ENCODE measurements at places on chromosomes 5 and 9.

- no peak for DNase-seq
Measured at GRCh38 chr5:76608833-76609232, 14.4 kb downstream of the F2RL2 start.

GRCh38 chr9:14347406-14348122 lies 33.6 kb upstream of the NFIB start:
- no peak for DNase-seq

DNA sequence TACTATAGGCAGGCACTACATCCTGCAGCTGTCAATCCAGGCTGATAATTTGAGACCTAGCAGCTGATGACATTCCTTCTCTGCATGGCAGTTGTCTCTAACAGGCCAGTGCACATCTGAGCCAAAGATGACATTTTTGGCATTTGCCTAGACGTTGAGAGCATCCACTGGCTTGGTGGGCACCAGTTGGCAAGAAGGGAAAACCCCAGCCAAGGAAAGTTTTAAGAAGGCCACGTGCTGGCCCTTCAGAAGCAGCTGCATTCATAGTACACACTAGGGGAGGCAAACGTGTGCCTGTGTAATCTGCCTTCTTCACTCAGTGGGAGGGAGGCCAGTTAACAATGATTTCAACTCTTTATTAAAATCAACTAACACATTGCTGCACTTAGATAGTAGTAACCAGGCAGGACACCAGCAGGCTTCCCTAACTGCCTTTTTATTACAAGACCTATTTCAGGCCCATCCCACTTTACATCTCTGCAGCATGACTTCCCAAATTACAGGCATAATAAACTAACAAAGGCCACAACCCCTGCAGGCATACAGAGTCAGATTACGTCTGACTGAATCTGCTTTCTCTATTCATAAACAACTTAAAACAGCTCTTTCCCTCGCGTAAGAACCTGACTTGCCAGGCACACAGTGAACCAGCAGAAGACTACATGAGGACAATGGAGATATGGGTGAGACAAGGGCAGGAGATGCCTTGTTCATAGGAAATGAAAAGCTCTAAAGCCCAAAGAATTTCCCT lies 576.3 kb downstream of the PDE4D start:
- DNase-seq = no peak

DNA sequence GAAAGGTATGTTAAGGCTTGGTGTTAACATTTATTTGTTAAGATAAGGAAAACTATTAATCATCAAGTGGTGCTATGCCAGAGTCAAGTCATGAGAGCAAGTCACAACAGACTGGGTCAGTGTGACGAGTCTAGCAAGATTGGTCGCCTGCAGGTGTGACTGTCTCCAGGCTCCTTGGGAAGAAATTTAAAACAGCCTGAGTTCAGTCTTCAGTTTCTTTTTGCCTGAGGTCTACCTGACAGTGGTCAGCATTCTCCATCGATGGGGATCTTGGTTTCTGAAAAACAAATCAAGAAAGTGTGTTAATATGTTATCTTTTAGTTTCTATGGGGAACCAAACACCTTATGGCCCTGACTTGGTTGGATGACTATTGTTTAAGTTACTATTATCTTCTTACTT lies 56.3 kb downstream of the CETN3 start:
- DNase-seq = no peak

DNA sequence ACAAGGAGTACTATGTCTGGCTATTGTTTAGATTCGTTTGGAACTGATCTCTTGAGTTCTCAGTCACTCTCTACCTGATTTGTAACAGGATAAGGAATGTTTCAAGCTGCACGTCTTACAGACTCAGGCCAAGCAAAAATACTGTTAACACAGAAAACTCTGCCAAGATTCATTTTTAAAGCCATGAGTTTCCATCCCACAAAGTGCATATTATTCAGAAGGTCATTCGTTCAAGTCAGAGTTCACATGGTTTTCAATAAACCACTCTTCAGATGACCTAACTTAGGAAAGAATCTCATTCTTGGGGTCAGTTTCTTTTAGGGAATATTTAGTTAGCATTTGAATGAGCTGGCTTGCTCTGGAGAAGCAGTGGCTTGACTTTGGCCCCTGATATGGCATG lies 49.3 kb downstream of the F2R start:
- DNase-seq = no peak

DNA sequence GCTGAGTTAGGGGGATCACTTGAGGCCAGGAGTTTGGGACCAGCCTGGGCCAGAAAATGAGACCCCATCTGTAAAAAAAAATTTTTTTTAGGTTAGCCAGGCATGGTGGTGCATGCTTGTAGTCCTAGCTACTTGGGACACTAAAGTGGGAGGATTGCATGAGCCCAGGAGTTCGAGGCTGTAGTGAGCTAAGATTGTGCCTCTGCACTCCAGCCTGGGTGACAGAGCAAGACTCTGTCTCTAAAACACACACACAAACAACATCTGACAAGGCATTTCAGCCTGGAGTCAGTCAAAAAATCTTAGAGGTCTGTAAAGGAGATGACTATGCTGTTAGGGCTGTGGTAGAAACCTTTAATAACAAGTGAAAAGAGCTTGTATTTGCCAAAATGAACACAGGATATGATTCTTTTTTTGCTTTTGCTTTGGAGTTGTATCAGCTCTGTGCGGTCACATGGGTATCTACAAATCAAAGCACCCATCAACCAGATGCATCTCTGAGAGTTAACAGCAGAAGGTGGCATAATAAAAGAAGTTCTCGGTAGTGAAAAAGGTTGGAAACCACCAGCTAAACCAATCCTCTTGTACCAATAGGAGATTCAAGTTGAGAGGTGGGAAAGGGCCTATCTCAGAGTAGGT lies 3.6 kb upstream of the PSMD5 start:
- no peak for DNase-seq

GRCh38 chr5:124839371-124839998 lies 93.0 kb upstream of the ZNF608 start:
- DNase-seq = no peak

GRCh38 chr5:148922606-148923005 lies 96.2 kb downstream of the ADRB2 start:
- DNase-seq = no peak

DNA sequence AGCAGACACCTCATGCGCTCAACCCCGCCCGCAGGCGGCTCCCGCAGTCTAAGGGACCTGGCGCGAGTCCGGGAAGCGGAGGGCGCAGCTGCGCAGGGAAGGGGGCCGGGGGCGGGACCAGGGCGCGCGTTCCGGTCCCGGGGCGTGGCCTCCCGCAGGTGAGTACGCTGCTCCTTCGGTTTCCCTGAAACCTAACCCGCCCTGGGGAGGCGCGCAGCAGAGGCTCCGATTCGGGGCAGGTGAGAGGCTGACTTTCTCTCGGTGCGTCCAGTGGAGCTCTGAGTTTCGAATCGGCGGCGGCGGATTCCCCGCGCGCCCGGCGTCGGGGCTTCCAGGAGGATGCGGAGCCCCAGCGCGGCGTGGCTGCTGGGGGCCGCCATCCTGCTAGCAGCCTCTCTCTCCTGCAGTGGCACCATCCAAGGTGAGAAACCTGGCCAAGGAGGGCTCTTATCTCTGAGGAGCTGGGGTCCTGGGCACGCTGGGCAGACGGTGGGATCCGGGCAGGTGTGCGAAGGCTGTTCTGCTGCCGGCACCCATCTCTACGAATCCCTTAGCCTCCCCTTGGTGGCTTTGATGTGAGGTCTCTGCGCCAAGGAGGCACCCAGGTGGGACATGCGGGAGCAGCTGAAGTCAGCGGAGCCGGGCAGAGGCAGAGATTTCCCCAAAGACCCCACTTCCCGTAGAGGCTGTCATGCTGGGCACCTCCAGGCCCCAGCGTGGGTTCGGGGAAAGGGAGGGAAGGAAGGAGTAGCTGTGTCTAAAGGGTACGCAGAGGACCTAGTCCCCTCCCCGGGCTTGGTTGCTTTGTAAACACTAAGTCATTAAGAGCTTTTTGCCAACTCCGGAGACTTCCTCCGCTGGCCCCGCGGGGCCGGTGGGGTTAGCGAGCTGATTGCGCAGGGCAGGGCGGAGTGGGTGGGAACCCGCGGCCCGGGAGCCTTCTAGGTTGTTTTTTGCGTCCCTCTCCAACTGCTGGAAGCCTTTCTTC lies at the start of gene F2RL1:
Gene F2RL1, plus strand, starts transcription at position 187 of the 988 bp plus-strand sequence. Its CDS starts 153 bp downstream, at position 340.
- DNase-seq = peak; percentile 41

- DNase-seq = no peak
Measured at GRCh38 chr5:33721491-33722200, 170.1 kb downstream of the ADAMTS12 start.

- DNase-seq = no peak
Measured at GRCh38 chr5:86442036-86442745, 175.6 kb upstream of the COX7C start.

DNA sequence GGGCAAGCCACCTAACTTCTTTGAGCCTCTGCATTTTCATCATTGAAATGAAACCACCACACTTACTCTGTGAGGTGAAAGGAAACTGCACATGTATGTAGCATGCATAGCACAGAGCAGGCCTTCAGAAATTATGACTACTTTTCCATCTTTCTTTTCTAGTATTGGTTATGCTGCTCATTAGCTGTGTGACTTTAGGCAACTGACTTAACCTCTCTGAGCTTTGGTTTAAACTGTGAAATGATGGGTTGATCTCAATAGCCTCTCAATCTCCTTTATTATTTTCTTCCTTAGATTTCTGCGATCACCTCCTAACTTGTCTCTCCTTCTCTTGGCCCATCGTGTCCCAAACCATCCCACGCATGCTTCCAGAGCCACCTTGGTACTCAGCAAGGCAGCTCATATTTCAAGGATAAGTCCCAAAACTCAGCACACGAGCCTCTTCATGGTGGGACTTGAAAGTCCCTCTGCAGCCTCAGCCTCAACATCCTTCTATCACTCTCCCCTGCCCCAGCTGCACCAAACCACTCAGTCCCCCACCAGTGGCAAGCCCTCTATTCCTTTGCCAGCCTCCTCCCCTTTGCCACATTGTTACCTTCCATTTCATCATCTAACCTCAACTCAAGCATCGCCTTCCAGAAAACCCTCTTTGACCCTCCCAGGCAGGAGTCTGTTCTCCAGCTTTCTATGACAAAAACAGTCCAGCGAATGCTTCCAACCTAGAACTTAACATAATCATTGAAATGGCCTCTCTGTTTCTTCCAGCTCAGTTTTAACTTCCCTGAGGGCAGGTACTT lies 60.3 kb upstream of the DNAH5 start:
- no peak for DNase-seq

DNA sequence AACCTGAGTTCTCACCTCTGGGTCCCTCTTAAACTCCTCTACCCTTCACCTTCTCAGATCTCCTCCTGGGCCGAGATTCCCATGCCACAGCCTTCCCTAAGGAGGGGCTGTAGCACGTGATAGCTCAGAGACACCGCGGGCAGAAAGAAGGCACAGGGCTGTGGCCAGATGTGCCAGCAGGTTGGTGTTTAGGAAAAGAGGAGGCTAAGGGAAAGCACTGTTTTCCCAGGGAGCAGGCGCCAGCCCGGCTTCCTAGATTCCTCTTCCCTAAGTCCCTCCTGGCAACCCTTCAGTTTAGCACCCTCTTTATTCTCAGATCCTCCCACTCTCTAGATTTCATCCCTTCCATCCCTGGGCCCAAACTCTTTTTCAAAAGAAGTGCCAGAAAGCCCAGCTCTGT lies 59.4 kb upstream of the CCNG1 start:
- no peak for DNase-seq

DNA sequence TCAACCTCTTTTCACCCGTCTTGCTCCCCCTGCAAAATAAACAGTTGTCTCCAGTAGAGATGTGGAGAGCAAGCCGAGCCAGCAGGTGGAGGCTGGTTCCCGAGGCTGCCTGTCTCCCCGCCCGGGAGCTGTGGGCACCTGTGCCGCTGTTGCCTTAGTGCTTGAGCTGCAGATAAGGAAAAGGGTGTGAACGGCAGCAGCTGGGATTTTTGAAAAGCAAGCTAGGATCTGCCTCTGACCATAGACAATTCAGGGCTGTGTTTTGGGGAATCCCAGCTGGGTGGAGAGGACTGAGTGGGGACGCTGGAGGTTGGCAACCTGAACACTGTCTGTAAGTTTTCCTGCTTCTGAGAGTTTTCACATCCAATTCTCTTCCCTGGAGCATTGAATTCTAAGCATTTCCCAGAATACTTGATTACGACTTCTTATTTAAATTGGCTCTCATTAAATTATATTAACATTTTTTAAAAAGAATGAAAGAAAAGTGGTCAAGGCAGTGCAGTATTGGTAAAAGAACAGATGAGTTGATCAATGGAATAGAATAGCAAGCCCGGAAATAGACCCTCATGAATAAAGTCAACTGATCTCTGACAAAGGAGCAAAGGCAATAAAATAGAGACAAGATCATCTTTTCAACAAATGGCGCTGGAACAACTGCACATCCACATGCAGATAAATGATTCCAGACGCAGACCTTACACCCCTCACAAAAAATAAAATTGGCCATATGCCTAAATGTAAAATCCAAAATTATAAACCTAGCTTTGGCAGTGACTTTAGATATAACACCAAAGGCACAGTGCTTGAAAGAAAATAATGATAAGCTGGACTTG lies 9.7 kb downstream of the WNK2 start:
- DNase-seq = no peak

DNA sequence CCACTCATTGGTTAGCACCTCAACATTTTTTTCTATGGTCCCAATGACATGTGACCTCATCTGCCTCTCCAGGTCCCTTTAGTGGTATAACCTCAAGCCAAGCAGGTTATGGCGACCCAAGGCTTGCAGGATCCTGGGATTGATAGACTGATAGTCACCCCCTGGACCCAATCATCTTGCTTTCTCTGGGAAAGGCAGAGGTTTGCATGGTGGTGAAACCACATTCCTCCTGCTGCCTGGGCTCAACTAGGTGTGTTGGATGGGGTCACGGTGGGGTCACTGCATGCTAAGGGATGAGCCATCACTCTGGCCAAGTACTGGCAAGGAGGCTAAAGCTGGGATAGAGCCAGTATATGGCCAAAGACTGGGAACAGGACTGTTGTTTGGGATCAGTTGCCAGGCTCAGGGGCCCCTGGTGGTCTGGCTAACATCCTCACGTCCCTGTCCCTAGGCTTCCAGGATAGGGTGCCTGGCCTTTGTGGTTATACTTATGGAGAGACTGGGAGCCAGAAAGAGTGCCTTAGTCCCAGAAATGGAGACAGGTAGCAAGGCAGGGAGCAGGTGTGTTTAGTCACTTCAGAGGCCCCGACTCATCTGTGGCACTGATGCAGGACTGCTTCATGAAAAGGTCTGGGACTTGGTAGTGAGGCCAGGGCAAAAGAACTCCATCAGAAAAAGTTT lies 4.6 kb upstream of the SMIM32 start:
- DNase-seq = no peak

DNA sequence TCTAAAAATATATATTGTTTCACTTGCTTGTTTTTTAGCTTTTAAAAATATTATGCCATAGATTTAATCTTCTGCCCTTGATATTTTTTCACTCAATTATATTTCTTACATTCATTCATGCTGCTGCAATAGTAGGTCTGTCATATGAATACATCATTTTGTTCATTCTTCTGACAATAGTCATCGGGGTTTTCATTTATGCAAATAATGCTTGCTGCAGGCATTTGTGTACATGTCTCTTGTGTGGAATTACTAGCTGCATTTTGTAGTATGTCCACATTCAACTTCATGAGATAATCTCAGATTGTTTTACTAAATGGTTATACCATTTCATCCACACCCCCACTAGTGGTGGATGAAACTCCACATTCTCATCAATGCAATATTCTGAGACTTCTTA lies 5.3 kb upstream of the PLPP1 start:
- no peak for DNase-seq

All from activated T-cell treated with anti-CD3 and anti-CD28 coated beads for 1 hour (primary cell).